Activated T-helper 1 cell treated with anti-CD3 and anti-CD28 coated beads, Interleukin-12 subunit alpha, Interleukin-12 subunit beta, Interleukin-2, Interleukin-4 antibody, amounts not matched to agents 30 ng/mL and 10 ng/mL and 1 ng/mL, durations not matched to agents 14 hours and 24 hours and 36 hours (primary cell): ENCODE measurements at places on chromosomes 12 and 14.

DNA sequence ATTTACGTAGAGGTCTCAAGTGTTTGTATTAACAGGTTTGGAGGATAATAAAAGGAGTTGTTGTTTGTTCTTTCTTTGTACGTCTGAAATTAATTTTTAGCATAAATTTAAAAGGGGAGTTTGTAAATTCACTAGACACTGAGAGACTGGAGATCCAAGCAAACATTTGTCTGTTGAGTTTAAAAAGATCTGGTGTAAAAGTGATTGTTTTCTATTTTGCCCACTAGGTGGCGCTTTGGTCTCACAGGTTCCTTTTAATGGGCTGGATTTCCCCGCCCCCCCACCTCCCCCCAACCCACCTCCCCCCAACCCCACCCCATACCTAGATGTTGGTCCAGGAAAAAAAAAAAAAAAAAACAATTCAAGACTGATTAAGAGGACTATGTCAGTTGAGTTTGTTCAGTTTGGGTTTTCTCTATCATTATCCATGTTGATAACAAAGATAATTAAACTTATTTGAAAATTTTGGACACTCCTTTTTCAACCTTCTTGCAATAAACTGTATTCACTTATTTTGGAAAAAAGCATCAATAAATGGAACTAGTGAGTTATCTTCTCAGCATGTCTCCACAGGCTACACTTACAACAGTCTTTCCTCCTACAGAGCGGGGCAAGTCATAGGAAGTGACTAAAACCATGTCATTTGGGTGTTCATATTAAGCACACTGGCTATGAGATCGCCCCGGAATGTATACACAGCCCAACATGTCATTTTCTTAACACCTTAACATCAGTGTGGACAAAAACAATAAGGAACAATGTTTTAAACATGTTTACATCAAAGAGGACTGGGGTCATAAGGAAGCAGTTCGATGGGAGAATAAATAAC is 841.1 kb downstream of the NRXN3 start:
- no peak for DNase-seq

- no peak for DNase-seq
Observed at GRCh38 chr12:67352682-67353081, 83.5 kb downstream of the CAND1 start.

- no peak for DNase-seq
Observed at GRCh38 chr12:96143827-96144565, 50.2 kb upstream of the ELK3 start.

GRCh38 chr12:54749191-54749818 is 101.1 kb upstream of the DCD start:
- peak; percentile 31 for DNase-seq

DNA sequence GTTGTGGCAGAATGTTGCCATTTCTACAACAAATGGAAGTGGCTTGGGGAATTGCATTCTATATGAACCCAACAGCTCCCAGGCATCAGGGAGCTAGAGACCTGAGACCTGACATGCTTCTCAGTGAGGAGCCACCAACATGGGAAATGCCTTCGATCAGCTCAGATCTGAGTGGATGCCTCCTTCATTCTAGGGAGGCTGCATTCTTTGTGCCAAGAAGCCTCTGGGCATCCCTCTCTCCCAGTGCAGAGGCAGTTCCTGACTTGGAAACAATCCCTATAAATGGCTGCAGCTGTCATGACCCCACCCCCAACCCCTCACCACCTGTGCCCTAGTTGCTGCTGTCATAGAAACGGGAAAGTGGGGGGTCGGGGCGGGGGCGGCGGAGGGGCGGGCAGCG is 196.3 kb downstream of the PPM1H start:
- DNase-seq = no peak

GRCh38 chr14:64844969-64845536 is 34.7 kb downstream of the SPTB start:
- no peak for DNase-seq

- no peak for DNase-seq
Observed at GRCh38 chr14:104436047-104436591, 143.4 kb upstream of the C14orf180 start.

- no peak for DNase-seq
Observed at GRCh38 chr12:84412226-84412625, 500.4 kb downstream of the SLC6A15 start.

DNA sequence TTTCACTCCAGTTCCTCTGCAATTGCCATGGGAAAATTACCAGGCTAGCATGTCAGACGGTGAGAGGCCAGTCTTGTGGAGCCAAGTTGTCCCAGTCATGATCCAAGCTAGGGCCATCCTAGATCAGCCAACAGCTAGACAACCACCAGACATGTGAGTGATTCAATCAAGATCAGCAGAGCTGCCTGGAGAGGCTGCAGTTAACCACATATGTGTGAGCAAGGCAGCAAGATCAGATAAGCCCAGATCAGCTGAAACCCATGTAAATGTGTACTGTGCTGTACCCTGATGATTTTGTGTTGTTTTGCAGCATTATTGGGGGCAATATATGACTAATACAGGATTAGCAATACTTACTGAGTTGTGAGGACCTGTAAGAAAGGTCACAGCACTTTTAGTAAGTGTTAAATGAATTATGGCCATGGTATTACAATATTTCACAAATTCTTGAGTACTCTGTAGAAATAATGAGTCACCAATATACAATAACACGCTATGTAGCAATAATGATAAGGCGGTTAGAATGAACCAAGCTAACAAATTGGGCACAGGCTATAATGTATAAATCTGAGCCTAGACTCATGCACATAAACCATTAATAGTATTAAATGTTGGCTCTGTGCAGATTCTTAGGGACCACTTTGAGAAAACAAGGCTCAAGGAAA is 91.4 kb downstream of the SUDS3 start:
- no peak for DNase-seq

DNA sequence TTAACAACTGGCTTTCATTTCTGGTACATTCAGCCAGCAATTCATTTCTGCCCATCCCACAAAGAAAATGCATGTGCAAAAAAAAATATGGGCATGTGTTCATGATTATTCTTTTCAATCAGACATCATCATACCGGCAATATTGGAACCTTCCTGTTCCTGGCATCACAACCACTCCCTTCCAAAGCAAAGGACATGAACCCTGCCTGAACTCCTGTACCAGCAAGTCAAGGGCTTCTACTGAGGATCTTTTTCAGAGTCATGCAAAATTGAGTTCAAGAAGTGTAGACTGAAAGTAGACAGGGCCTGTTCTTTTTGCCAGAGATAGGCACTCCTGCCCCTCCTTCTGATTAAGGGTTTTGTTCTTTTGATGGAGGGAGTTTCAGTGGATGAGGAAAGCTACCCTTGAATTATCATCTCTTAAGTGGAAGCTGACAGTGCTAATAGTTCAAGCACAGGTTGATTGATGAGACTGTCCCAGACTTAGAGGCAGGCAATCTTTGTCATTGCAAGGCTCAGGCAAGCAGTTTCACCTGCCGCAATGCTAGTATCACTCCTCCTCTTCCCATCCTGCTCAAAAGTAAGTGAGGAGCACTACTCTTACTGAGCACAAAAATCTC is 22.3 kb upstream of the DIO2 start:
- DNase-seq = no peak

DNA sequence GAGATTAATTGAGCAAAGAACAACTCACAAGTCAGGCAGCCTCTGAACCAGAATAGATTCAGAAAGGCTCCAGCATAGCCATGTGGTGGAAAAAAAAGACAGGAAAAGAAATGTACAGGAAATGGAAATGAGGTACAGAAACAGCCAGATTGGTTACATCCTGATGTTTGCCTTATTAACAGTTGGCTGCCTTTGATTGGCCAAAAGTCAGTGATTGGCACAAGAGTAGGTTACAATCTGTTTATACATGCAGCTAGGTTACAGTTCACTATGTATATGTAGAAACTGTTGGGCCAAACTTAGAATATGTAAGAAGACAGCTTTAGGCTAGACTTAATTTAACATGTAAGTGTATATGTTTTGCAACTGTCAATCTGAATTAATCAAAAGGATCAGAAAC is 118.9 kb downstream of the UNC79 start:
- no peak for DNase-seq
